ENCODE measurements at places on chromosomes 2 and 18.

GRCh38 chr2:26330604-26331003 is 15.3 kb upstream of the SELENOI start:
- peaks cover 8% of the 10 kb centered on the region for H3K4me1 ChIP-seq
- no peak overlapping the region for H3K27ac ChIP-seq
- no peaks in the 10 kb centered on the region for H3K27me3 ChIP-seq

DNA sequence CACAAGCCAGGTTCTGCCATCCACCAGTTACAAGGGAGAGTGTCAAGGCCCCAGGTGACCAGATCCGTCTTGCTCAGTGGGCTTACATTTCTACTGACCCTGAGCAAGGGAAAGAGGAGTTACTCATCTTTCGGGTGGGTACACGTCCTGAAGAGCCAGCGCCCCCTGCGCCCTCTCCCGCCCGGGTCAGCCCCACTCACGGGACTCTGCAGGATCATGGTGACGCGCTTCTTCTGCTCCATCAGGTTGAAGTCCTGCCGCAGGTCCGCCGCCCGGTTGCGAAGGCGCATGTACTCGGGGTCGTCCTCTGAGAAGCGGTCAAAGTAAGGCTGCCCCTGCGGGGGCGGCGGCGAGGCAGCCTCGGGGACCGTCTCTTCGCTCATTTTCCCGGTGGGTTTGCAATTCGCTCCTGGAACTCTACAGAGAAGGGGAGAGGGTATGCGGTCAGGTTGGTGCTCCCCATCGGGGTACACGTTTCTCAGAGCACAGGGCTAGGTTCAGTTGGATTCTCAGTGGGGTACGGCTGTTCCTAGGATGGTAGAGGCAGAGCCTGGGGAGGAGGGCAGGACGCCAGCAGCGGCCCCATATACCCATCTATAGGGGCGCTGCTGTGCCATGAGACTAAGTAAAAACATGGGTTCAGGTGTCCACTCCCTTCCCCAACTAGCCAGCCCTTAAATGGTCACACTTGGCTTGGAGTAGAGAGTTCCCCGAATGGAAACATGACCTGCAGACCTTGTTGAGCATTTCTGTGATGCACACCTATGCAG is 61.8 kb downstream of the ADD2 start:
- H3K27me3 ChIP-seq = no peaks in the 10 kb centered on the region
- H3K36me3 ChIP-seq = no peaks in the 10 kb centered on the region
- DNase-seq = no peak
- H3K4me3 ChIP-seq = no peak overlapping the region
- no peak overlapping the region for H3K27ac ChIP-seq

- peaks cover 54% of the 10 kb centered on the region for H3K4me1 ChIP-seq
Observed at GRCh38 chr2:7670905-7671641, 753.9 kb downstream of the RNF144A start.

DNA sequence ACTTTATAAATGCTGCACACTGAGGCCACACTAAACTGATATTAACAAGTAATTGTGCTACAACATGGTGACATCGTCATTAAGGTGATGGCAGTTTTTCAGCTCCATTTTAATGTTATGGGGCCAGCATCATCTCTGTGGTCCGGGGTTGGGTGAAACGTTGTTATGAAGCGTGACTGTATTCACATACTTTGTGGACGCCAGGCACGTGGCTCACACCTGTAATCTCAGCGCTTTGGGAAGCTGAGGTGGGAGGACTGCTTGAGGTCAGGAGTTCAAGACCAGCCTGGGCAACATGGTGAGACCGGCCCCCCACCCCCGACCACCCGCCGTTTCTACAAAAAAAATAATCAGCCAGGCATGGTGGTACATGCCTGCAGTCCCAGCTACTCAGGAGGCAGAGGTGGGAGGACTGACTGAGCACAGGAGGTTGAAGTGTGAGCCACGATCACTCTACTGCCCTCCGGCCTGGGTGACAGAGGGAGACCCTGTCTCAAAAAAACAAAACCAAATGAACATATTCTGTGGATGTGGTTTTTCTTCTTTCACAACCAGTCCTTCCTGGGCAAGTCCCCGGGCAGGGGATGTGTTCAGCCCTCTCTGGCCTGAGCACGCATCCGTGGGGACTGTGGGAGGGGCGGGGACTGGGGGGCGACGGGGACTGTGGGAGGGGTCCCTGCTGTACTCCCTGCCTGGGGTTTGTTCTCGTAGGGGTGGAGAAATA is 12.9 kb upstream of the GAL3ST2 start:
- H3K27me3 ChIP-seq = no peaks in the 10 kb centered on the region
- H3K4me1 ChIP-seq = peaks cover 45% of the 10 kb centered on the region
- peak overlapping the region; percentile 87 for H3K4me3 ChIP-seq
- DNase-seq = peak; percentile 85
- peaks cover 16% of the 10 kb centered on the region for H3K36me3 ChIP-seq

- H3K27me3 ChIP-seq = no peaks in the 10 kb centered on the region
- peaks cover 8% of the 10 kb centered on the region for H3K4me1 ChIP-seq
- no peaks in the 10 kb centered on the region for H3K36me3 ChIP-seq
- DNase-seq = no peak
- H3K4me3 ChIP-seq = no peak overlapping the region
Observed at GRCh38 chr2:170139276-170139967, 38.5 kb upstream of the MYO3B start.

DNA sequence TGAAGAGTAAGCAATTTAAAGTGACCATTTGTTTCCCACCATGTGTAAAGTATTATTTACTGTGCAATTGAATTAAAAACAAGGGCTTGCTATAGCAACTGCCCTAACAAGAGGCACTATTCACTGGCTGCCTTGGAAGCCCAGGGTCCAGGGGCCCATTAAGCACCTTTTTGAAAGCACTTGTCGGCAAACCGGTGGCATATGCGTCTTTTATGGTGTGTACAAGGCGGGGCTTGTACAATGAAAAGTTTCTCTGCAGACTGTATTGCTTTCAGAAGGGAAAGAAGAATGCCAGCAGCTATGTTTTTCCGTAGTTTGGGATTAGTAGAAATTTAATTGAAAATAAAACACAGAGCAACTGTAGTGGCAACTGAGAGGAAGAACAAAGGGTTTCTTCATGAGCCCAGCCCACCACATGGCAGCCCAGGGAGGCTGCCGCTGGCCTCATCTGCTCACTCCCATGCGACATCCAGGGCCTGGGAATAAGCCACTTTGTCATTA is 279.5 kb upstream of the PARD3B start:
- no peak for DNase-seq
- no peak overlapping the region for H3K27ac ChIP-seq
- H3K4me1 ChIP-seq = no peaks in the 10 kb centered on the region
- no peaks in the 10 kb centered on the region for H3K36me3 ChIP-seq

DNA sequence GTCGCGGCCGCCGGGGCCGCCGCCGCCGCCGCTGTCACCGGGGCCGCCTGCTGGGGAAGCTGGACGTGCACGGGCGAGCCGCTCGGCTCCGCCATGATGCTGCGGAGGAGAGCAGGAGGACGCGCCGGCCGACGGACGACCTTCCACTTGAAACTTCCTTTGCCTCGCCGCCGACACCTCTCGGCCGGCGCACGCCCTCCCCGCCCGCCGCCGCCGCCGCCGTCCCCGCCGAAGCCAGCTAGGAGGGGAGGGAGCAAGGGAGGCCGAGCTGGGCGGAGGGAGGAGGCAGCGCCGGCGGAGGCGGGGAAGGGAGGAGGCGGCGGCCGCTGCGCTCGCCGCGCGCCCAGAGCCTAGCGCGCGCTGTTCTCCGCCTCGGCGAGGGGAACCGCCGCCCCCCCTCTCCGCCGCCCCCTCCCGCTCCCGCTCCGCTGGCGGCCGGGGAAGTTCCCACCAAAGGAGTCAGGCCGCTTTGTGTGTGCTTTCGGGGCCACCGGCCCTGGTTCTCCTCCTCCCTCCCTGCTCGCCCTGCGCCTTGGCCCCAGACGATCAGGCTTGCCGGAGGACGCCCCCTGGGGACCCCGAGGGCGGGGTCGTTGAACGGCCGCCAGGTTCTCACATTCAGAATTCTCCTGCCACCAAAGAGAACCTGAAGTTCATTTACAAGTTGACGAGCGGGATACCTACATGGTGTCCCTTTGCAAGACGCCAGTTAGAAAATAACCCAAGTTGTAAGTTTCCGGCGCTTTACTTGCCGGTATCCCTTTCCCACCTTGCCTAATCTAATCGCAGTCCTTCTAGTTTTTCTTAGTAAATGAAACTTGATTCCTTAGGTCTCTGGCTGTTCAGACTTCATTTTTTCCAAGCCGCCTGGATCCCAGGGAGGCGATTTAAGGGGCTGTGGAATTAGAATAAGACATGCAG is at the start of gene STK39:
TSS of gene STK39 (minus strand) at position 255 of the 921 bp plus-strand sequence. CDS start at position 95, 160 bp downstream.
- peak within 1 kb of the TSS; percentile 87 for H3K27ac ChIP-seq
- H3K36me3 ChIP-seq = peaks cover 6% of the 10 kb centered on the region
- no peaks in the 10 kb centered on the region for H3K27me3 ChIP-seq
- H3K4me1 ChIP-seq = peaks cover 52% of the 10 kb centered on the region
- H3K4me3 ChIP-seq = peak within 1 kb of the TSS; percentile 97

DNA sequence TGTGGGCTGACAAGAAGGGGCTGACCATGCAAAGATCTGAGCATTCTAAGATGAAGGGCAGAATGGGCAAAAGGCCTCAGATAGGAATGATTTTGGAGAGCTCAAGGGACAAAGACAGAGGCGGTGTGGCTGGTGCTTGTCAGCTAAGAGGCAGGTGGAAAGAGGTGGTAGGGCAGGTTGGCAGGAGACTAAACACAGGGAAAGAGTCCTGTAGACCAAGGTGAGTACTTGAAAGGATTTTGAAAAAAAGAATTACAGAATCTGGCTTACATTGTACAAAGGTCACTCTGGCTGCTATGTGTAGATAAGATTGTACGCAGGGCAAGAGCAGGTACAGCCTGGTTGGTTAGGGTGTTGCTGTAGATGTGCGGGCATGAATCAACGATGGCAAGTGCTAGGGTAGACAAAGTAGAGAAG is 50.6 kb downstream of the STK39 start:
- DNase-seq = no peak
- no peak overlapping the region for H3K4me3 ChIP-seq
- peaks cover 5% of the 10 kb centered on the region for H3K36me3 ChIP-seq

Data from natural killer cell treated with Interleukin-12 subunit alpha and Interleukin-12 subunit beta and Interleukin-15 and Interleukin-18, amount 100 ng/mL, for 72 hours (primary cell).